COLO829 (cell line): ENCODE measurements at places on chromosomes 12 and 14.

DNA sequence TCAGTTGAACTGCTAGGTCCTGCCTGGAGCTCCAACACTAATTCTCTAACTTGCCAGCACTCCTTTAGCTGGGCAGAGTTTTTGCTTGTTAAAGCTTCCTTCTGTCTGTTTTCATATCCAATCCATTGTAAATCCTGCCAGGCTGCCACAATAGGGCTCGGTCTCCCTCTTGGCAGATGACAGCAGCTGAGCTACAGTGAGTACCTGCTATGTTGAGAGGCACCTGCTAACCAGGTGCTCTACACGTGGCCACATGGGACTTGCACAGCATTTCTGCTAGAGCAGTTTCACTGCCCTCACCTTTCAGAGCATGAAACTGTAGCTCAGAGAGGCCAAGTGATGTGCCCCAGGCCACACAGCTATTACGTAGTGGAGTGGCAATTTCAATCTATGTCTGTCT, 106.6 kb upstream of the NOS1 start:
- no peak for DNase-seq

DNA sequence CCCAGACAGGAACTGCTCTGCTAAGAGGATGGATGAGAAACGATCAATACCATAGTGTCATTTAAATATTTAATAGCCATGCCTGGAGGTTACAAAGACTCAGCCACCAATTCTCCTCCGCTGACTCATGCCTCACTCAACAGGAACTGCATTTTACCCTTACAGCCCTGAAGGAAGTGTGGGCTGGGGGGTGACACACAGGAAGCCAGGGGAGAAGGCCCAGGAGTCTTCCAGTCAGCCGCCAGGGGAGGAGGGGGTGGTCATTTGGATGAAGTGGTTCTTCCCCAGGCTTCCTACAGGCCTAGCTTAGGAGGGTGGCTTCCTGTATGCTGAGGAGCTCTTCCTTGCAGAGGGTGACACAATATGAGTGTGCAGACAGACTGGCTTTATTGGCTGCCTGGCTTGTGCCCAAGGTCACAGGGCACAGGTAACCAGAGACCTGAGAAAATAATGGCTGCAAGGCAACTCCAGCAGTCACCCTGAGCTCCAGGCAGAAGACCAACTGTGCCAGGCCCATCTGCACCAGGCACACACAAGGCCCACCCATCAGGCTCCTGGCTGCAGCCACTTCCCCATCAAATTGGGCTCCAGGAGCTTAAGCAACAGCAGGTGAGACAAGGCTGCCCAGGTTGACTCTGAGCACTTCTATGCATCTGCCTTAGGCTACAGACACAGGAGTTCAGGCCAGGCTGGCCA, 30.6 kb upstream of the RPLP0 start:
- peak; percentile 91 for DNase-seq

- DNase-seq, result no peak
These were observed 53.3 kb upstream of the IGF1 start for GRCh38 chr12:102533483-102534215.

DNA sequence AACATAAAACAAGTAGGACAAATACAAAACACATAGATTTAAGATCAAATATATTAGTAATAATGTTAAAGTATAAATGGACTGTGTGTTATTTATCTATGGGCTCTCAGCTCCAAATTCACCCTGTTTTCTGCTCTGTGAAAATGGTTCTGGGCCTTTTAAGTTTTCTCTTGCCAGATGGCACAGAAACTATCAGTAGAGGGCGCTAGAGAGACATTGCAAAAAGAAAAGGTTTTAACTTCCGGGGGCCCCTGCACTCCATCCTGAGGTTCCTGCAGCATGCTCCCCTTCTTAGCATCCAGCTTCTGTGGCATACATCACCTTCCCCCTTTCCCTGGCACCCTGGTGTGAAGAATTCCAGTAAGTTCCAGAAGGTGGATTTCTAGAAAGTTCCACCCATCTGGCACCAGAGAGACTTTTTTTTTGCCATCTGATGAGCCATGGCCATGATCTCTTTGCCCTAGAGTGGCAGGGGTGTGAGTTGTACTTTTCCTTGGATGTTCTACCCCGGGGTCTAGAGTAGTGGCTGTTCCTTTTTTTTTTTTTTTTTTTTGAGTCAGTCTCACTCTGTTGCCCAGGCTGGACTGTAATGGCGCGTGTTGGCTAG, 29.3 kb downstream of the ZCRB1 start:
- no peak for DNase-seq

DNA sequence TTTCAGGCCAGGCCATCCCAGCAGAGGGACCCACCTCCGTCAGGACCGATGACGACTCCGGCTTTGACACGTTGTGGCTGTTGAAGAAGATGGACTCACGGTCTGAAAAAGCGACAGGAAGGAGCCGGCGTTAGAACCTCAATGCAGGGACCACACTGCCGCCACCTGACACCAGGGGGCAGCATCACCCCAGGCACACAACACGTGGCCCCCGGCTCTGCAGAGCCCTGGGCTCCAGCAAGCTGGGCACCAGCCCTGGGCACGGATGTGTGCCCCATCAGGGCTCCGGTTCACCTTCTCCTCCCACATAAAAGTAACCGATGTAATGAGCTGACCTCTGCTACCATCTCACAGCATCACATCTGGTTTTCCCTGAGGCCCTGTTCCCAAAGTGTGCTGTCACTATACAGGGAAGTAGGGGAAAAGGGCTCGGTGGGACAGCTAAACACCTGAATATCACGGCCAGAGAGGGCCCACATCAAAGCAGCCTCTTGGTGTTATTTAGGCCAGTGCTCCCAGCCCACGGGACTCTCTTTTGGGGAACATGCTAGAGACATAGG, 29.0 kb downstream of the CHGA start:
- peak; percentile 66 for DNase-seq

GRCh38 chr12:75568393-75568792, 57.0 kb upstream of the KRR1 start:
- DNase-seq, result peak; percentile 46

- DNase-seq, result peak; percentile 89
These were observed 8.9 kb downstream of the BICD1 start for GRCh38 chr12:32115404-32116104.

- no peak for DNase-seq
These were observed 91.5 kb upstream of the SLC35F4 start for GRCh38 chr14:57957441-57957840.

GRCh38 chr14:78975734-78976133, 805.6 kb downstream of the NRXN3 start:
- no peak for DNase-seq

DNA sequence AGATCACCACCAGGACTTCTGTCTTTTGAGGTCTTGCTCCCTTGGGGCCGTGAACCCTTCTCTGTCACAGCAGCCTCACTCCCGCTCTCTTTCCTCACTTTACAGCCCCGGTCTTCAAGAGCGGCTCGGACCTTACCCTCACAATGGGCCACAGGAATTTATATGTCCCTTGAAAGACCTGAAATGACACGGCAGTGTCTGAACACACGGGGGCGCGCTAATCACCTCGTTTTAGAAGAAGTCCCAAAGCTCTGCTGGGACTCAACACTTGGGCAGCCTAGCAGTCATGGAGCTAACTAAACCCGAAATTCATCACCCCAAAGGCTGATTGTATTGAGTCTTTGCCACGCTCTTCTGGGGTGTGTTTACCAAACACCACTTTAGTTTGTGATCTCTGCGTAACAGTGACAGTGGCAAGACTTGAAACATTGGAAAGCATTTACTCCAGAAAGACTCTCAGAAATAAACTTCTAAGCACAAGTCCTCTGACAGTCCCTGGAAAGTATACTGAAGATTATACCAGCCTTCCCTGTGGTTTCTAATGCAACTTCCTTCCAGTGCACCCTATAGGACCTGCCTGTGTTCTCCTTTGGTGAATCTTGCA, 29.0 kb downstream of the SERPINA11 start:
- DNase-seq, result peak; percentile 63

GRCh38 chr12:127260999-127261398, 1006.0 kb upstream of the TMEM132C start:
- DNase-seq, result no peak

DNA sequence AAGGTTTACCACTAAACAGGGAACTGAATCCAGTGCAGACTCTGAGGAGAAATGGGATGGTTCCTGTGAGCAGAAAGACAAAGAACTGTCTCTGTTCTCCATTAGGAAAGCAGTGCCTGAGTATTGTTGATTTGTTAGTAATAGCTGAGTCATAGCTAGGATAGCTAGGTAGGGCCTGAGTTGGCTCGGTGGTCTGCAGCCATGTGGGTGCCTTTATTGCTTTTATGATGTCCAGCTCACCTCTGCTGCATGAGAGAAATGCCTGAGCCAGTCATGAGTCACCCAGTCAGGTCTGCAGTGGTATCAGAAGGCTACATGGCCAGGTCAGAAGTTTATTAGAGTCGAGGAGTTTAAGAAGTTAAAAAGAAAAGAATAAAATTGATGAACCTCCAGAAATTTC, 24.2 kb downstream of the TRHDE start:
- no peak for DNase-seq

DNA sequence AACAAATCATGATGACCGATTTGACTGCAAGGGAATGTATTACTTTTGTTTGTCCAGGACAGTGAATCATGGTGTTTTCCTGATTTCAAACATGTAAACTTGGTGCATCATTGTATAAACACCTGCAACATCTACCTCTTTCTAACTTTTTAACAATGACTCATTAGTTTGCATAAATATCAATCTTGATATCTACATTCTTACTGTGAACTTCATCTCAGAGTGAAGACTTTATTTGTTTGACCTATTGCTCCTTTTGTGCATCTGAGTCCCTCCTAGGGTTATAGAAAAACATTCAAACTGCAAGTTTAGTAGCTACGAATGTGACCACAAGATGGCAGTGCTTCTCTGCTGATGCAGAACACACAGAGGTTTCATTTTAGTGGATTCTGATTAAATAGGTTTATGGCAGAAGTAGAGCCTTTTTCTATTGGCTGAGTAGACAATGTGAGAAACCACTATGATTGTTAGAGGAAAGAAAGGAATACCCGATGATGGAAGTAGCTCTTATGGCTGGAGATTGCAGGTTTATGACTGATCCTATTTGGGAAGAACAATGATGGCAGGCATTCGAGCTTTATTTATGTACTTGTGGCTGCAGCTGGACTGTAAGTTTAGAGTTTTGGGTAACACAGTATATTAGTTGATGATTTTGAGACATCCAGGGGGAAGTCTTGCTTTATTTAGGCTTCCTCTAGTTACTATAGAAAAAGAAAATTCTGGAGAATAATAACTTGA, 244.2 kb upstream of the OR4E1 start:
- DNase-seq, result peak; percentile 36

DNA sequence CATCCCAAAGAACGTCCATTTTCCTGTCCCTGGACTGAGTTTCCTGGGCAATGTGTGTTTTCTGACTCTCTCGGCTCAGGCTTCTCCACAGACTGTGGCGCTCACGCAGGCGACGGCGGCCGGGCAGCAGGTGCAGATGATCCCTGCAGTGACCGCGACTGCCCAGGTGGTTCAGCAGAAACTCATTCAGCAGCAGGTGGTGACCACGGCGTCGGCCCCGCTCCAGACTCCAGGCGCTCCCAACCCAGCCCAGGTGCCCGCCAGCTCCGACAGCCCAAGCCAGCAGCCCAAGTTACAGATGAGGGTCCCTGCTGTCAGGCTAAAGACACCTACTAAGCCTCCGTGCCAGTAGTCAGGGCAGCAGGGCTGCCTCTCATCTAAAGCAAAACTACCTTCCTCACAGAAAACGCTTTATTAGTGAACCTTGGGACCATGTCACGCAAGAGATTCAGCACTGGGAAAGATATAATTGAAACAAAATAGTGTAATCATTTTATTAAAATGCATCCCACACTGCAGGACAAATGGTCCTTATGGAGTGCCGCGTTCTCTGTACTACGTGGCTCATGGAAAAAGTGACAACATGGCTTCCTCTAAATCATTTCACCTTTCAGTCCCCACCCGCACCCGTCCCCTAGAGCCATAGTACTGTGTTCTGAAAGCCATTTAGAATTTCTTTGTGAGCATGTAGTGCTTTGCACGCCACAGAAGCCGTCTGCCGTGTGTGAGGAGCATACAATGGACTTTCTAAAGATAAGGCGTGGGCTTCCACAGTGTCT, 66.6 kb downstream of the DDX51 start:
- DNase-seq, result no peak

DNA sequence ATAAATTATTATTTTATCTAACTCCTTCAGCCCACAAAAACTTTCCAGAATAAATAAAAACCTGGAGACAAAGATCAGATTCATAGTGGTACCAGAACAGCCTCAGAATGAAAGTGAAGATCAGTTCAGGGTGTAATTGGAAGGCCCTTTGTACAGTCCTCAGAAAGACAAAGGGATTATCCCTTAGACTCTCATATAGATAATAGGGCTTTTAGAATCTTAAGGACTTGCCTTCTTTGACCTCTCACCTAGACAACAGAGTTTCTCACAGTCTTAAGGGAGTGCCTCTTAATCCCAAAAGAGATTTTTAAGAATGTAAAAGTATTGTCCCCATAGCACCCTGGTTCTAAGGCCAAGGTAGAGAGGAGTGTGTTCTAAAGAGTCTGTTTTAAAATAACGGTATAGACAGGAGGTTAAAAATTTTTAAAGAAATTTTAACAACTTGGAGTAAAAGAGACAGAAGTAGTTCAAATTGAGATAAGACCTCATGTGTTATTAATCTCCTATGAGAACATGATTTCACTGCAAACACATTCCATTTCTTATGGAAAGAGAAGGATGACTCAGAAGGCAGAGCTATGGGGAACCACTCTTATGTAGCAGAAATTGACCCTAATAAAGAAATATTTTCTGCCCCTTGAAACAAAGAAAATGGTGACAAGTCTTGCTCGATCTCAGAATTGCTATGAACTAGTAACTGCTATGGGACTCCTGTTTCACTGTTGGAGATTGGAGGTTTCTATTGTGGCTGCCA, 24.2 kb upstream of the NOVA1 start:
- DNase-seq, result no peak

DNA sequence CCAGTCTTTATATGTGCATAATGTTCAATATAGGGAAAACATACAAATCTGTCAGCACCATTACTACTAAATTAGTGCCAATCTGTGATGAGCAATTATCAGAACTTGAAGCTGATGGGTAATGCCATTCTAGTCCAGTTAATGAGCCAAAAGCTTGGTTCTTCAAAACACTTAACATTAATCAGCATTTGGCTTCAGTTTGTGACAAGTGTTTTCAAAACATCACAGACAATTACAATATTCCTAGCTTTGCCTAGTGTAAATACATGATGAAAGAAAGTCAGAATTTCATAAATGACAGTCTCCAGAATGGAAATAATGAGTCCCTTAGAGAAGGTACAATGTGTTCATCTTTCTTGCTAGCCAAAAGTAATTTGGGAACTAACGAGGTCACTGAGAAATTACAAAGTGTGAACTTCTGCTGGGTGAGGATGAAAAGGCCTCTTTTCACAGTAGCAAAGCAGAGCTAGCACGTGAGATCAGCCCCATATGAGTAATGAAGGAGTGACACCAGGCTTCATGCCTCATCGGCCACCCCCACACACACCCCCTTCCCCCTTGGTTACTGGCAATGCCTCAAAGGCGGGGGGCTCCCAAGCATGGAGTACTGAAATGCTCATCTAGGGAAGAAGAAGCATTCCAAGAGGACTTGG, 180.6 kb upstream of the EEA1 start:
- DNase-seq, result no peak
